ENCODE measurements at places on chromosomes 3 and 15. TPM values are rescaled to one million over a fixed set of nuclear protein-coding genes. Genes with fewer than 3 reads are reported as not detected.
A peak's percentile ranks its signal among the peaks of the same experiment; 100 is the strongest.

DNA sequence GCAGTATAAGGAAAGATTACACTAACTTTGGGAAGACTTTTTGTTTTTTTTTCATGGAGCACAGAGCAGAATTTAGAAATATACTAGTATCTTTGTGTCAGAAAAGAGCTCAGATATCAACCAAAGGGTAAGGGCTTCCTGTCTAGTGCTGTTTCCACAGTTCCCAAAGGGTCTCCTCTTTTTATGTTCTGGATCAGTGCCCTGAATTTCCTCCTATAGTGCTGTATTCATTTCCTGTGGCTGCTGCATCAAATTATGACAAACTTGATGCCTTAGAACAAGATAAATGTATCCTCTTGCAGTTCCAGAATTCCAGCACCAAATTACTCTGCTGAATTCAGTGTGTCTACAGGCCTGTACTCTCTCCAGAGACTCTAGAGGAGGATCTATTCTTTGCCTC lies 219.8 kb upstream of the THRB start:
- H3K27ac ChIP-seq = no peak overlapping the region
- H3K4me1 ChIP-seq = no peaks in the 10 kb centered on the region

- DNase-seq = peak; percentile 84
- H3K27me3 ChIP-seq = no peaks in the 10 kb centered on the region
- peak overlapping the region; percentile 60 for H3K4me3 ChIP-seq
- no peaks in the 10 kb centered on the region for H3K4me1 ChIP-seq
These were observed 924 bp upstream of the SIN3A start for GRCh38 chr15:75452364-75452864.

The CCDC39 gene
- polyA plus RNA-seq = 0.30 TPM

DNA sequence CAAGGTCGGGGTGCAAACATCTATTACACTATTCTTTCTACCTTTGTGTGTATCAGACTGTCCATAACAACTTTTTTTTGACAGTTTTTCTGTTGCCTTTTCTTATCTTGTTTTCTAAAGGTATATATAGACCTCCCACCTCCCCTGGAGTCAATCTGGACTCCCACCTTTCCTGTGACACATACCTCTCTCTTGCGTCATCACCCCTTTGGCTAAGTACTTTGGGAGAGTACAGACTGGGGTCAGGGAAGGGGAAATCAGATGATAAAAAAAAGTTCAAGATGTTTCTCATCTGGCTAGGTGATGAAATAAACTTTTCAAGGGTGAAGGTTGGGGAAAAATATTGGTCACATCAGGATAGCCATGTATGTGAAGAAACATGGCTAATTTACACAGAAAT lies 17.2 kb downstream of the TSPAN3 start:
- no peak overlapping the region for H3K4me3 ChIP-seq
- DNase-seq = no peak
- no peaks in the 10 kb centered on the region for H3K36me3 ChIP-seq
- H3K27ac ChIP-seq = no peak overlapping the region

- peaks cover 24% of the 10 kb centered on the region for H3K4me1 ChIP-seq
- no peak overlapping the region for H3K27ac ChIP-seq
- H3K36me3 ChIP-seq = no peaks in the 10 kb centered on the region
- H3K27me3 ChIP-seq = no peaks in the 10 kb centered on the region
- no peak overlapping the region for H3K4me3 ChIP-seq
- DNase-seq = no peak
These were observed 103.6 kb upstream of the RNU6-1 start for GRCh38 chr15:67943475-67943874.

DNA sequence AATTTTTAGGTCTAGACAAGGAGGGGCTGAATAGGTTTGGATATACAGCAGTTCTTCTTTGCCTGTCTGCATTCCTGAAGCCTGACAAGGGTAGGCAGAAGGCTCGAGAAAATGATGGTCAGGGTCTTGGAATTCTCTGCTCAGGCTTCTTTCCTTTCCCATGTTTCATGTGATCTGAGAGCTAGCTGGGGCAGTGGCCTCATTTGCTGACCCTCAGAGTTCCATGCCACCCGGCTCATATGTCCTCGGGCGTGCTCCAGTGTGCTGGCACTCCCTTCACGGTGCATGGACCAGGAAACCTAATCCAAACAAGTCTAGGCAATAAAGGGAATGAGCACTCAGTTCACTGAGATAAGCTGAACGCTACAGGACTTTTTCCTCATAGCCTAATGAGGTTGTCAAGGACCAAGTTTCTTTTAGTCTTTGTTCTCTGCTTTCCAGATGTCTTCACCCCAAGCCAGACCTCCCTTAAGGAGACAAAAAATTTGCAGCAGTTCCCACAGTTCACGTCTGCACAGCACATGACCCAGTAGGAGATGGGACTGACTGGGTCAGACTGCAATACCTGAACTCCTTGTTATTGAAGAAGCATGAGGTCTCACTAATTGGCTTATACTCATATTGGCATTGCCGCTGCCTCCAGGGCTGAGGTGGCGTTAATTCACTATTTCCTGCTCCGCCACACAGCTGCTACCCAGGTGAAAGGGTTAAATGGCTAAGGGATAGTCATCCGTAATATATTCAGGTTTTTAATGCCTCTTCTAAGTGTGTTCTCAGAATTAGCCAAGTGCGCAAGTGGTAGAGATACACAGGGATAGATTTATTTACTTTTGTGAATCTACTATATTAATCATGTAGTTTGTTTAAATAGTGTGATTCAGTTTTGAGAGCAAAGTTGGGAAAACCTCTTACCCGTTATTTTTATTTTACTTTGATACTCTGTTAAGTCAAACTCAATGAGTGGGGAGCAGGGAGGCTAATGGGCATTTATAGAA lies 15.3 kb upstream of the RTP4 start:
- no peaks in the 10 kb centered on the region for H3K36me3 ChIP-seq
- H3K27ac ChIP-seq = no peak overlapping the region
- no peak for DNase-seq
- H3K4me1 ChIP-seq = no peaks in the 10 kb centered on the region
- H3K4me3 ChIP-seq = no peak overlapping the region
- H3K27me3 ChIP-seq = no peaks in the 10 kb centered on the region

DNA sequence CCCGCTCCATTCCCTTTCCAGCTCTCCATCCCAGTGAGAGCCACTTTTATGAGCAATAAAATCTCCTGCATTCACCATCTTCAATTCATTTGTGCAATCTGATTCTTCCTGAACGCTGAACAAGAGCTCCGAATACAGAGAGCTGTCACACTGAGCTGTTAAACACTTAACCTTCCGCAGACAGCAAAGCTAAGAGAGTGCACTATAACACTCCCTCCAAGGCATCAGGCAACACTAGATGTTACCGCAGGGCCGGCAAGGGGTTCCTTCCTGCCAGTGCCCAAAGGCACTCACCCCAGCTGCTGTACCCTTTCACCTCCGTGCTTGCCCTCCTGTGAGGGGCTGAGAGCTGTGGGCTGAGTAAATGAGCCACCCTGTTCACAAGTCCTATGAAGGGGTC lies 85.6 kb downstream of the BCHE start:
- no peak for DNase-seq
- no peak overlapping the region for H3K27ac ChIP-seq
- no peaks in the 10 kb centered on the region for H3K4me1 ChIP-seq
- no peaks in the 10 kb centered on the region for H3K27me3 ChIP-seq
- H3K36me3 ChIP-seq = no peaks in the 10 kb centered on the region

The TIGIT gene
- 0.07 TPM for polyA plus RNA-seq

- H3K27ac ChIP-seq = no peak overlapping the region
- H3K27me3 ChIP-seq = no peaks in the 10 kb centered on the region
- no peak for DNase-seq
- no peaks in the 10 kb centered on the region for H3K36me3 ChIP-seq
- H3K4me3 ChIP-seq = no peak overlapping the region
- no peaks in the 10 kb centered on the region for H3K4me1 ChIP-seq
These were observed 31.1 kb upstream of the NEO1 start for GRCh38 chr15:73021139-73021621.

GRCh38 chr15:93359425-93360131 lies 270.6 kb upstream of the RGMA start:
- H3K4me3 ChIP-seq = no peak overlapping the region
- H3K27me3 ChIP-seq = no peaks in the 10 kb centered on the region
- no peak for DNase-seq

- no peak for DNase-seq
- no peak overlapping the region for H3K27ac ChIP-seq
- no peak overlapping the region for H3K4me3 ChIP-seq
- no peaks in the 10 kb centered on the region for H3K27me3 ChIP-seq
- no peaks in the 10 kb centered on the region for H3K36me3 ChIP-seq
- H3K4me1 ChIP-seq = no peaks in the 10 kb centered on the region
These were observed 205.2 kb upstream of the SATB1 start for GRCh38 chr3:18630295-18630694.

DNA sequence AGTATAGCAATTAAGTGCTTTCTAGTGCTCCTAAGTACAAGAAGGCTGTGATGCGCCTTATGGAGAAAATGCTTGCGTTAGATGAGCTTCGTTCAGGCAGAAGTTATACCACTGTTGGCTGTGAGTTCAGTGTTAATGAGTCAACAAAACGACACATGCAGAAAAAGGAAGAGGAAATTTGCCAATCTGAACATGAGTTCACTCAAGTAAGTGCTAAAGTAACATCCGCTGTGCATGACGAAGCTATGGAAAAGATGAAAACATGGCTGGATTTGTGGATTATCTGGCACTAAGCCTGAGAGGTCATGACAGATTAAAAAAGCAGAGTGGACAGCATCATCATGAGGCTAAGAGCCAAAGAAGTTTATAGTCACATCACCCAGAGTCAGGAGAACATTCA lies 36.9 kb downstream of the SH3BP5 start:
- H3K27me3 ChIP-seq = no peaks in the 10 kb centered on the region
- no peak for DNase-seq
- peaks cover 24% of the 10 kb centered on the region for H3K4me1 ChIP-seq
- H3K36me3 ChIP-seq = no peaks in the 10 kb centered on the region
- no peak overlapping the region for H3K4me3 ChIP-seq

DNA sequence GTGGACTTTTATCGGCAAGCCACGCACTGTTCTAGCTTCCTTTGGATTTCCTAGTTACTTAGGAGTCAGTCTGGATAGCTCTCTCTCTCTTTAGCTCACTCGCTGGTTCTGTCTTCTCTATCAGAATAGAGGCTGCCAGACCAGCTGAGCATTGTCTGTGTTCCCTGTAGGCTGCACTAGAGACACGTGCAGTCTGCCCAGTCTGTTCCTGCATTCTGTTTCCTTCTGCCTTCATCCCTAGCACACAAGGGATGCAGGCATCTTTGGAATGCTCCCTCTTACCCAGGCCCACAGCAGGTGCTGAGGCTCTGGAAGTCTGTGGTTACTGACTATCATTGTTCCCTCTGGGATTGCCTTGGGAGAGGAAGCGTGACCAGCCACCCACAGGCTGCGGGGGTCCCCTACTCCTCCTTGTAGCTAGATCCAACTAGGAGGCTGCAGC lies 322.8 kb downstream of the ZNF621 start:
- no peak overlapping the region for H3K4me3 ChIP-seq
- no peak for DNase-seq
- H3K27me3 ChIP-seq = no peaks in the 10 kb centered on the region

Data from ovary (tissue), 10 donors.